ENCODE measurements at places on chromosomes 7 and 10.
A peak's percentile ranks its signal among the peaks of the same experiment; 100 is the strongest.

DNA sequence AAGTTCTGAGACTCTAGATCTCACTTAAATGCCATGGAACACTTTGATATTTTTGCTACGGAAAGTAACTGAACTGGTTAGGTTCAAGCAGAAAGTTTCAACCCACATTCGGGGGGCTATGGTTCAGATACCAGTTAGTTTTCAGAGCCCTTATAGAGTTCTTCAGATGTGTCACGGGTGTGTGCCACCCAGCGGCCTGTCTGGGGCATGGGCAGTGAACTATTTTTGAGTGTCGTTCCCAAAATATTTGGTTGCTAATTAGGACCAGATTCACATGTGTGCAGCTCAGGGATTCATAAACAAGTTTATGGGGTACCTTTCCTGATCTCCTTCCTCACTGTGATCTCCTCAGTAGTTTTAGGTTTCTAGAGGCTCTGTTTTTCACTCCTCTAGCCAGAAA lies 271.9 kb downstream of the C7orf25 start:
- DNase-seq: no peak

GRCh38 chr7:131625817-131626372 lies 69.5 kb upstream of the PODXL start:
- DNase-seq: no peak

DNA sequence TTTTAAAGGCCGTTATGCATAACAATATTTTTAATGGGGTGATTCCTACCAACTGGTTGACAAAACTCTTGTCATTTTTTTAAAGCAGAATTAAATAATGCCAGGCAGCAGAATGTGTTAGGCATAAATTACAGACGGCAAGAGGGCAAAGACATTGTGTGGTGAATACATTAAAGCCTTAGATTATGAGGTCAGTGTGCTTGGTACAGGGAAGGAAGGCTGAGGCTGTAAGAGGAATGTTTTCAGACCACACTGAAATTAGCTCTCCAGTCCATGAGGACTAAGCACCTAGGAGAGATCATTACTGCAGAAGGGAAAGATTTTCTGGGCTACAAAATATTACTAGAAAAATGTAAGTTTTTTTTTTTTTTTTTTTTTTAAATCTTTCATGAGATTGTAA lies 312.8 kb upstream of the PRKCQ start:
- DNase-seq: no peak

GRCh38 chr7:107201795-107202450 lies 33.1 kb downstream of the HBP1 start:
- peak; percentile 27 for DNase-seq

- DNase-seq: peak; percentile 58
Measured at GRCh38 chr7:607938-608337, 88.3 kb upstream of the PDGFA start.

- no peak for DNase-seq
Measured at GRCh38 chr10:88964869-88965415, 12.4 kb upstream of the ACTA2 start.
